ENCODE measurements at places on chromosomes 7 and 10.
A peak's percentile ranks its signal among the peaks of the same experiment; 100 is the strongest.

GRCh38 chr7:116591202-116592040 is 66.6 kb downstream of the CAV1 start:
- peak; percentile 46 for DNase-seq

DNA sequence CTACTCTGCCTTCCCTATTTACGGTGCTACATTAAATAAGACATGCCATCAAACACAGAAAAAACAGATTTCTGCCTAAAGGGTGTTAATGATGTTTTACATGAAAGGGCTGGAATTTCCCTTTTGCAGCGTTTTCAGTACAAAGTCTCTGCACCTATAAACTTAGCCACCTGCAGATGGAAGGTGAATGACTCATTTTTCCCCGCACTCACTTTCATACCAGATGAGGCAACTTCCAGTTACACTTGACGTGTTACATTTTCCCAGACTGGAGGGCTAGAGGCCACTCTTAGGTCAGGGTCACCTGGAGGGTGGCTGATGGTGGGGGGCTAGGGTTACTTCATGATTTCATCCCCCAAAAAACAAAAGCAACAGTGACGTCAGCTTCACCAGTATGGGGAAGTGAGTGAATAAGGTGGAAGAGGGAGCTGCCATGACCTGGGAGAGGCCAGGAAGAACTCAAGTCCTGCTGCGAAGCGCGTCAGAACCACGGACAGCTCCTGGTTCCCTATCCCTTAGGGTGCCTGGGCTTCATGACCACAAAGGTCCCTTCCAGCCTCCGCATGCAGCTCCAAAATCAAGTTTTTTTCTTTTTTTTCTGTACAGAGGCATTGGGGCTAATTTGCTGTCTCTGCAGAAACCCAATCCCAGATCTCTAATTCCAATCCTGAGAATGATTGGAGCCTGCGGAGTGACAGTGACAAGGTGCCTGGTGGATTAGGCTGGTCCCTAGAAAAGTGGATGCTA is 94.0 kb downstream of the ADARB2 start:
- DNase-seq: peak; percentile 57

GRCh38 chr7:8190119-8190895 is 71.7 kb downstream of the ICA1 start:
- peak; percentile 84 for DNase-seq

DNA sequence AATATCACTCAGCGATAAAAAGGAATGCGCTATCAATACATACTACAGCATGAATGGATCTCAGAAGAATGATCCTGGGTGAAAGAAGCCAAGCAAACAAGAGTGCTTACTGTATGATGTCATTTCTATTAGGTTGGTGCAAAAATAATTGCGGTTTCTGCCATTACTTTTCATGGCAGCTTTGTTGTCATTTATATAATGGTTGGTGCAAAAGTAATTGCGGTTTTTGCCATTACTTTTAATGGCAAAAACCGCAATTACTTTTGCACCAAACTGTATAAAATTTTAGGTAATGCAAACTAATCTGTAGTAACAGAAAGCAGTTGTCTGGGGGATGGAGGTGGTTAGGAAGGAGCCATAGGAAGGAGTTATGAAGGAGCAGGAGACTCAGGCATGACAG is 318.3 kb upstream of the ZMIZ1 start:
- DNase-seq: no peak

- DNase-seq: peak; percentile 88
Measured at GRCh38 chr7:45564485-45564884, 9.7 kb upstream of the ADCY1 start.

DNA sequence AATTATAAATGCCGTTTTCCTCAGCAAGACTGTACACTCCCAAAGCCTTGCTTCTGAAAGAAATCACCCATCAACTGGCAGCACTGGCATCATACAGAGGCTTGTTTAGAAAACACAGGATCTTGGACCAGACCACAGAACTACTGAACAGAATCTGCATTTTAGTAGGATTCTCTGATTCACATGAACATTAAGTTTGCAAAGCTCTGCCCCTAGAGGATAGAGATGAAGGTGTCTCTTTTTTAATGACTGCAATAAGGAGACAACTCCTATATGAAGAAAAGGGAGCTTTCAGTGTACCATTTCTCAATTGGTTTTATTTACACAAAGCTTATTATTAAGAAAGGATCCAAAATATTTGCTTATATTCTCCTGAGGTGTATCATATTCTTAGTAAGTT is 172.7 kb downstream of the AGMO start:
- no peak for DNase-seq

GRCh38 chr10:34193931-34194626 is 621.0 kb downstream of the PARD3 start:
- peak; percentile 88 for DNase-seq

Data from muscle of leg (tissue), 16 donors.